Activated CD4-positive, alpha-beta T cell treated with anti-CD3 and anti-CD28 coated beads, Interleukin-2, amount 50 U/mL, for 16 hours (primary cell): ENCODE measurements at places on chromosomes 5 and 9.
A peak's percentile ranks its signal among the peaks of the same experiment; 100 is the strongest.

DNA sequence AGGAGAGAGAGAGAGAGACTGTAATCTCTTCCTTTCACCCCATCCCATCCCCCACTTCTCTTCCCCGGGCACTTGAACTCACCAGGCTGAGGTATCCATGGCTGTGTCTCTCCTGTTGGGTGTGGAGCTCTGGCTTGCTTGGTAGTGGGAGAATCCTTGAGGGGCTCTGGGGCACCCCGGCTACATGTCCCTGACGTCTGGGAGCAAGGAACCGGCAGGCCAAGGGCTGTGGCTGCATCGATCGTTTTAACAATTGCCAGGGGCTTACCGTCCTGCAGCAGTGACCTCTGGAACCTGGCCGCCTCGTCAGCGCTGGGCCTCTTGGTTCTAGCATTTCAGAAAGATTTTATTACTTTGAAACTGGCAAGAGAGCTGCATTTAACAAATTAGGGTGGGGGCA lies 30.0 kb downstream of the FGF18 start:
- no peak for DNase-seq

DNA sequence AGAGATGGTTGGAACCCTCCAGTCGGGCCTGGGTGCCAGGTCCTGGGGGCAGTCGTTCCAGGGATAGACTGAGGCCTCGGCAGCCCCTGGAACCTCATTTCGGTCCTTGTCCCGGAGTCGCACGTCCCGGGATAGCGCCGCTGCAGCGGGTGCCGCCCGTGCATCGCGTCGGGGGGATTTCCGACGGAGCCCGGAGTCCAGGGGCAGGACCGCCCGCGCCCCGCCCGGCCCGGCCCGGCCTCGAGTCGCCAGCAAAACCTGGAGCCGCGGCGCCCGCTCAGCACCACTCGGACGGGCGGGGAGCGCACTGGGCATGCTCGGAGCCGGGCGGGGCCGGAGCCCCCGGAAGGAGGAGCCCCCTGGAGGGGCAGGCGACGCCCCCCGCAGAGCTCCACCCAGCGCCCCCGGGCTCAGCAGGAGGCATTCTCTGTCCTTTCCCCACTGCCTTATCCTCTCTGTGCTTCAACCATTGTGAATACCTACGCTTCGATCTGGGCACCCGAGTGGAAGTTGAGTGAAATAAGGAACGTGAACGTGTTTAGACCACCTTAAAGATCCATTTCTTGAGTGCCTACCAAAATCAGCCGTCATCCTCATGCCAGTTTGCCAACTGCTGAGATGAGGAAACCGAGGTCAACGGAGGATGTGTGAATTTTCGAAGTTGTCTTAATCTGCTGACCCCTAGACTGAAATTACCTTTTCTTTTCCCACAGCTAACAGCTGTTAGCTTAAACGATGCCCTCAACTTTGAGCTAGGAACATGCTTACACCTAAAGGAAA lies 1.7 kb upstream of the PTPN3 start:
- no peak for DNase-seq

DNA sequence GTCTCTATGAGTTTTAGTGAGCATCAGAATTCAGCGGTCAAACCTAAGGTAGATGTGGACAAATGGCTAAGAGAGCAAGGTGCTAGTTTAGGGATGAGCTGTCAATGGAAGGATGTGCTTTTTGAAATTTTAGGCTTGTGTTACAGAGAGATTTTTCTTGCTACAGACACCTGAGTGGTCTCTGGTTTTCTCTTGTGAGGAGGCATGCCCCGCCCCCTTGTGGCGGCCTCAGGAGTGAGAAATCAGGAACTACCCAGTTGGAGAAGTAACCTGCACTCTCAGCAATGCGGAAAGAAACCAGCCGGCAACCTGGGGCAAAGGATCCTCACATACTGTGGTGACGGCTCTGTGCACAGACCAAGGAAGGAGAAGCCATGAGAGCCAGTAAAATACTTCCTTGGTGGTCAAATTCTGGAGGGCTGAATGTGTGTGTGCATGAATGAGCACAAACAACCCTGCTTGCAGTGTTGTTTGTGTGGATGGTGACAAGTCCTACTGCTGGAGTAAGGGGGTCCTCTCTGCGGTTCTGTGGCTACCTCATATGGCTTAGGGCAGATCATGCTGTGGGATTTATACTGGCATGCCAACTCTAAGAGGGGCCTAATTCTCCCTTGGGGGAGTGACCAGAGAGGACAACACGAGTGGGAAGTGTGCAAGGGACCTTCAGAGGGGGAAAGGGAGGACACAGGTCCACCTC lies 16.7 kb upstream of the HSD17B4 start:
- peak; percentile 61 for DNase-seq

DNA sequence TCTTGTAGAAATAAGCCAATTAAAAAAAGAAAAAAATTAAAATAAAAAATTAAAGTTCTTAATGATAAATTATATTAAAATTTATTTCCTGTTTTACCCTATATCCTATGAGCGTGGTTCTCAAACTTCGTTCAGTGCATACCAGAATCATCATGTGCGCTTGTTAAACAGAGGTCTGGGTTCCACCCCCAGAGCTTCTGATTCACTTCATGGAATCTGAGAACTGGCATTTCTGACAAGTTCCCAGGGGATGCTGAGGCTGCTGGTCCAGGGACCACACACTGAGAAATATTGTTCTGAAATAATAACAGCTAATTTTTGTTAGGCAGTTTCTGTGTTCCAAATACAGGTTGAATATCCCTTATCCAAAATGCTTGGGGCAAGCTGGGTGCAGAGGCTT lies 79.3 kb downstream of the TMC1 start:
- DNase-seq: no peak

- peak; percentile 58 for DNase-seq
These were observed 282.4 kb downstream of the NR3C1 start for GRCh38 chr5:143121135-143121475.

- no peak for DNase-seq
These were observed 210.1 kb downstream of the PSAT1 start for GRCh38 chr9:78507037-78507436.

DNA sequence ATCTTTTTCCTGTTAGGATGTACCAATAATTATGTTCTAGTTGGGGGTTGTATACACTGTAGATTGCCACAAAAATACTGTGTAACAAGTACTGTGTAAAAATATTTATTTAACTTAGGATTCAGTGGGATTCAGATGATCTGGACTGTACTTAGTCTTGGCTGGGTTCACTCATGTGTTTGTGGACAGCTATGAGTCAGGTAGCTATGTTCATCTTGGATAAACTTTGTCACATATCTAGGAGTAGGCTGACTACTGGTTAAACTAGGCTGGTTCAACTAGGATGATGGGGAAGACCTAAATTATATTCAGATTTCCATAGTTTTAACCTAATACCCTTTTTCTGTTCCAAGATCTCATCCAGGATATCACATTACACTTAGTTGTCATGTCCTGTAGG lies 32.1 kb upstream of the TNFSF15 start:
- no peak for DNase-seq

GRCh38 chr5:97943036-97943435 lies 760.0 kb upstream of the RIOK2 start:
- DNase-seq: no peak

- DNase-seq: no peak
These were observed 182.1 kb downstream of the ARHGAP26 start for GRCh38 chr5:142952229-142952628.
